CD4-positive, alpha-beta T cell treated with Interleukin-21 for 1 hour (primary cell): ENCODE measurements at places on chromosomes 3 and 15.
A peak's percentile ranks its signal among the peaks of the same experiment; 100 is the strongest.

DNA sequence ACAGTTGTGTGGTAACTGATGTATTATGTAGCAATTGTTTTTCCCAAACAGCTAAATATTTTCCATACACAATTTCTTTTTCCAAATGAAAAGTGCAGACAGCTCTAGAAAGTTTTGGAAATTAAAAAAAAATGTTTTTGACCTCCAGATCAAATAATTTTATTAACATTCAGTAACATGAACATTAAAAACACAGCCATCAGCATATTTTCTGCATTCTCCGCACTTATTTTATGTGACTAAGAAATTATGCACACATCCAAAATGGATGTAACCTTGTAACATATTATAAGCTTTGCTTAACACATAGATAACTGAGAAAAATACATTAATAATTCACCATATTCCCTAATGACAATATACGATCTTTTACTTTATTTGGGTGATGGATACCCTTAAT, 224.6 kb downstream of the VGLL3 start:
- no peak for DNase-seq

DNA sequence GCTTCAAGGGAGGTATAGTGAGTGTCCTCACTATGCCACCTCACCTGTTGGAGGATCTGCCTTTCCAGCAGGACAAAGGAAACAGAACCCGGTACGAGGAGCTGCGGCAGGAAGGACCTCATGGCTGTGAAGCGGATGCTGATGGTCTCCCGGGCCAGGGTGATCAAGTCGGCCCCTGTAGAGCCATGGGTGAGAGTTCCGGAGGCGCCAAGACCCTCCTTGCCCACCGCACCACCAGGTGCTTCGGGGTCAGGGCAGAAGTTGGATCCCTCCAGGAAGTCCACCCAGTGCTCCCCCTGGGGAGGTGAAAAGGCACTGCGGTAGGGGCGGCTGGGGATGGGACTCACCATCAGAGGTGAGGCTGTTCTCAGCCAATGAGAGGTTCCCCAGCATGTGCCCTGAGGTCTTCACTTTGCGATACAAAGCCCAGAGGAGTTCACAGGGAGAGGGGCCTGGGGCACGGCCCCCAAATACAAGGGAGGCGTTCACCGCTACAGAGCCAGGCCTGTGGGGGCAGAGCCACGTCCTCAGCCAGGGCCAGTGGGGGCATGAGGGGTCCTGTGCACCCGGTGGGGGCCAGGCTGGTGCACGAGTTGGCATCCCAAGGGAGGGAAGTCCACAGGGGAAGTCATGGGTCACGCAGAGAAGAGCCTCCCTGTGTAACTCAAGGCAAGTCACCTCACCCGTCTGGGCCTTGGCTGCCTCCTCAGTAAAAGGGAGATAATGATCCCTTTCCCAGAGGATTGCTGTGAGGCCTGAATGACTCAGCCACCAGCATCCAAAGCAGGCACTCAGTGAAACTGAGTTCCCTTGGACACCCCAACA, 27.7 kb downstream of the C15orf39 start:
- no peak for DNase-seq

- DNase-seq = no peak
Measured at GRCh38 chr15:64667736-64668161, 107.6 kb downstream of the RBPMS2 start.

- DNase-seq = no peak
Measured at GRCh38 chr15:55484917-55485672, 22.9 kb downstream of the DNAAF4 start.

- DNase-seq = no peak
Measured at GRCh38 chr3:174439331-174440252, 419.5 kb upstream of the NAALADL2 start.

DNA sequence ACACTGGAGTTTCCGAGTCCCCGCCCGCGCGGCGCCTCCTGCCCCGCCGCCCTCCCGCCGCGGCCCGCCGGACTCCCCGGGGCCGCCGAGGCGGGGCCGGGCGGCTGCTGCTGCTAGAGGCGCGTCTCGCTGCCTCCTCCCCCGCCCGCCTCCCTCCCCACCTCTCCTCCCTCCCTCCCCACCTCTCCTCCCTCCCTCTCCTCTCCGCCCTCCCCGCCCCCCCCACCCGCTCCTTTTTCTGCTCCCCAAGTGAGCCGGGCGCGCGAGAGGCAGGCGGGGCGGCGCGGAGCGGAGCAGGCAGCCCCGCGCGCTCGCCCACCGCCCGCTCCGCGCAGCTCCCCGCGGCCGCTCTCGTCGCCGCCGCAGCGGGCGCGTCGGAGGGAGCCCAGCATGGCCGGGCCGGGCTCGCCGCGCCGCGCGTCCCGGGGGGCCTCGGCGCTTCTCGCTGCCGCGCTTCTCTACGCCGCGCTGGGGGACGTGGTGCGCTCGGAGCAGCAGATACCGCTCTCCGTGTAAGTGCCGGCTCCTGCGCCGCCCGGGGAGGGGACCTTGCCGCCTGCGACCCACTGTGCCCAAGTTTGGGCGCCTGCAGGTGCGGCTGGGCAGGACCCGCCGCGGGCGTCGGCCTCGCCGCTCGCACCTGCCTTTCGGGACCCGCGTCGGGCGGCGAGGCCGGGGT, at the start of gene CACNA2D3:
Gene CACNA2D3, plus strand, starts transcription at position 229 of the 679 bp plus-strand sequence.
- no peak for DNase-seq

DNA sequence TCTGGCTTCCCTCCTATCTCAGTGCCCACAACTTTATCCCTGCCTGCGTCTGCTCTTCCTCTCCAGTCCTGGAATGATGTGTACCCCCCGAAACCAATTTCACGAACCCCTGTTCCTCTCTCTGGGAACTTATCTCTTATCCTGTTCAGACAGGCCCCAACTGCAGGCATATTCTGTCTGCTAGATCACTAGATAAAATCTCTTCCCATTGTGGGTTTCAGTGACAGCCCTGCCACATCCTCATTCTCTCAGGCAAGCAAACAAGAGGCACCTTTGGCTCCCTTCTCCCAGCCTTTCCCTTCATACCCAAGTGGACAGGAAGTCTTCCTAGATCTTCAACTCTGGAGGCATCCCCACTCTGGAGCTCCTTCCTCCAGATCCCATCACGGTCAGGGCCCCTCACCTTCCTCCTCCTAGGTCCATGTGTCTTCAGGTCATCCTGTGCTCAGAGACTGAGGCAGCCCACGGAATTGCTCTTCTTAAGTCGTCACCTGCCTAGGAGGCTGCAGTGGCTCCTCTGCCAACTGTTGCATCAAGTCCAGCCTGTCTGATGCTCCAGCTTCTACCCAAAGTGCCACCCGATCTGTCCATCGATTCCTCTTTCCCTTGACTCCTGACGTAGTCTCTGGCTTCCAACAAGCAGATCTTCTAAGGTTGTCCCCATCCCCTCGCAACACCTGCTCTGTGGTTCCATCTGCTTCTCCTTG, 190.8 kb downstream of the SLCO3A1 start:
- no peak for DNase-seq

- peak; percentile 68 for DNase-seq
Measured at GRCh38 chr15:68055224-68055705, 1.1 kb downstream of the PIAS1 start.

- DNase-seq = no peak
Measured at GRCh38 chr15:42145546-42146455, 10.6 kb downstream of the PLA2G4F start.

GRCh38 chr15:101320501-101321052, 25.5 kb upstream of the SNRPA1 start:
- DNase-seq = peak; percentile 70

DNA sequence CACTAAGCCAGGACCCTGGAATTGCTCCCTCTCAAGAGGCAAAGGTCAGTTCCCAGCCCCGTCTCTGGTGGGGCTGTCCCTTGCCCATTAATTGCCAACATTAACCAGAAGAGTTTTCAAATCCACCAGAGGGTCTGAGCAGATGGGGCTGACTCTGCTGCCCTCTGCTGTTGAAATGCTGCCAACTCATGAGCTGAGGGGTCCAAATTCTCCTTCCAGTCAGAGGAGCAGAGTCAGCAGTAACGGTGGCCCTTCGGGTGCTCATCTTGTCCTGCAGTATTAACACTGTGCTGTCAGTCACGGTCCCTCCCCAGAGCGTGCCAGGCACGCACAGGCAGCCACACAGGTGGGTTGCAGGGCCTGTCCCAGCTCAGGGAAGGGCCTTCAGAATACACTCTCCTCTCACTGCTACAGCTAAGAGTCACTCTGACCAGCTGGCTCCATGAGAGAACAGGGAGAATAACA, 10.7 kb upstream of the SPTBN5 start:
- DNase-seq = peak; percentile 79

DNA sequence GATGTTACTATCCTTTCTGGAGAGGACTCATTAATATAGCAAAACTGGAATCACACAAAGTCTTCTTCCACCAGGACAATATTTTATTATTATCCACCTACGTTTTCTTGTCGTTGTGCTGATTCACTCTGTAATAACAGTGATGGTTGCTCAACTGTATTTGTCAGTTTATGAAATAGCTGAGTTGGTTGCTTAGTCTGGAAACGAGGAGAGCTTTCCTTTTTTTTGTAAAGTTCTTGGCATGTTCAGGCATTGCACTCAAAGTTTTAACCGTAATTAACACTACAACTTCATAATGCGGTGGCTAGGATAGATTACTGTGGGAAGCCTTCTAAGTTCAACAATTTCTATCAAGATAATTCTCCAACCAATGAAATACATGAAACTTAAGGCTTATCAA, 131.2 kb downstream of the RAP2B start:
- DNase-seq = no peak

GRCh38 chr3:17775073-17775472, 32.6 kb upstream of the TBC1D5 start:
- DNase-seq = peak; percentile 4

DNA sequence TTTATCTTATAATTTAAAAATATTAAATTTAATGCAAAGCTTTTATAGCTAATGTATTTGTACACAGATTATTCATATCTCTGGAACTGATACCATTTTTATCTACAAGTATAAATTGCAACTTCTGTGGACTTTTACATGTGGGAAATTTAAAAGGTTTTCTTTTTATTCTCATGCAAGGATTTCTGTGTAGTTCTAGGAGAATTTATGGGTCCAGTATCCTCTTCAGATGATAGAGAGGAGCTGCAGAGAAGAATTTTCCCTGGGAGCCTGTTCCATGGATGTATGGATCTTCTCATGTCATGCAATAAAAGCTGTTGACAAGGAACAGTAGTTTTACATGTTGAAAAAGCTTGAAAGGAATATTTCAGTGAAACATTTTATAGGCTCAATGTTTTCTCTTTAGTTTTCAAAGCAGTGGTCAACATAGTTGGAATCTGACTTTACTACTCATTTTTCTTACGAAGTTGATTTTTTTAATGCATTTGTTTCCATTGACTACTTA, 119.7 kb downstream of the MCTP2 start:
- DNase-seq = no peak

GRCh38 chr15:73915082-73915481, 11.2 kb upstream of the LOXL1 start:
- no peak for DNase-seq

DNA sequence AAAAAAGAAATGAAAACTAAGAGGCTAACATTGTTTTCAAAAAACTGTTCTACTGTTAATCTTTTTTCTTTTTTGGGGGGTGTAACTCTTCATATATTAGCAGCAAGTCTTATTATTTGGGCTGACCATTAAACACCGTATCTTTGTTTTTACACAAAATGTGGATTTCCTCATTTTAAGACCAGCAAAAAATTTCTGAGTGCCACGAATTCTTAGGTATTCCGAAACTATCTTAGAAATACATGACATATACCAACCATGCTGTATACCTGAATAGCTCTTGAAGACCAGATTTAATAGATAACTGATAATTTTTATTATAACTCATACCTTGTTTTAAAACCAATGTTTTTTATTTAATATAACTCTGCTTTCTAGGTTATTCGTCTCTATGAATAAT, 620 bp upstream of the TTC23 start:
- no peak for DNase-seq

DNA sequence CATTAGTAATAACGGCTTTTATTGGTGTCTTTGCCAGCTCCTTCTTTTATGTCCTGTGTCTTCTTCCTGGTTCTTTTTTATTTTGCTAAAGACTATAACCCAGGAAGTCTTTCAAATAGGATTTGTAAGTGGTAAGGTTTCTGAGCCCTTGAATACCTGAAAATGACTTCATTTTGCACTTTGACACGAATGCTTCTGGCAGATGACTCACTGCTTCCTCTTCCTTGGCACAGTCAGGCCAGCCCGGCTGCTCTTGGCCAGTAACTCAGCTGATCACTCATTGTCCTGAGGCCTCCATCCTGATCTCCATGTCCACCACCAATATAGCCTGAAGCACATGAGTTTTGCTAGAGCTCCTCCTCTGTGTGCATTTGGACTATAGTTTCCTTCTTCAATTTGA, 48.7 kb upstream of the NR2E3 start:
- DNase-seq = no peak

DNA sequence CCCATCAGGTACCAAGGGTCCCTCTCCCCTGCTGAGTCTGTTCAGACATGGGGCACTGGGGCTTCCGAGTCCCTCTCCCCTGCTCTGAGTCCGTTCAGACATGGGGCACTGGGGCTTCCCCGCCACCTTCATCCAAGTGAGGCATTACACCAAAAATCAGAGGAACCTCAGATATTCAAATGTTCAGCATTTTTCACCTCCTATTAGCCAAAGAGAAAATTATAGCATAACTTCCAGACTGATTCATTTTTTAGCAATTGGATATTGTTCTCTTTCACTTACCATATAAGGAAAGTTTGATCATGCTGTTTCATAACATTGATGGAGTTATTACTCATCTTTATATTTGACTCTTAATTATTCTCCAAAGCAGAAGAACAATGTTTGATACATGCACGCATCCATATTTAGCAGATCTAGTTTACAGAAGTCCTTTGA, 213.9 kb downstream of the MTHFS start:
- DNase-seq = no peak

- DNase-seq = no peak
Measured at GRCh38 chr3:128343287-128344051, 123.2 kb downstream of the DNAJB8 start.

DNA sequence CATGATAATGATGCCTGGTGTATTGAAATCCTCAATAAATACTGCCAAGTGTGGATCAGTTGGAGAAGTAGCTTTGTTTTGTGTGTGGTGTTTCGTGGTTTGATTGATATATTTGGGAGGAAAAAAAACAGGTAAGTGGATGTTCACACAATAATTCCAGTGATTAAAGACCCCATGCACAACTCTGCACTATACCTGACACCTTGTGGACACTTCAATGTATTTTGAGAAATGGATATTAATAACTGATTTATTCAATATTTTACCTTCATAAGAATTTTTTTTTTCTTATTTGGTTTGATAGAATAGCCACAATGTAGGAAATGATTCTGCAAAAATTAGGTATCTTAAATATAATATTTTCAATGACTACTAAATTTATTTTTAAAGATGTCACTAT, 62.4 kb upstream of the PYDC2 start:
- DNase-seq = no peak

- DNase-seq = no peak
Measured at GRCh38 chr3:177977381-177978158, 558.7 kb upstream of the KCNMB2 start.

- DNase-seq = no peak
Measured at GRCh38 chr3:16180737-16181134, 6.3 kb downstream of the GALNT15 start.

GRCh38 chr3:72722930-72723726, 125.1 kb downstream of the SHQ1 start:
- DNase-seq = no peak

- DNase-seq = no peak
Measured at GRCh38 chr3:109702252-109702651, 364.9 kb upstream of the DPPA4 start.

- DNase-seq = no peak
Measured at GRCh38 chr3:122057671-122058070, 2.5 kb downstream of the CD86 start.

GRCh38 chr3:8773941-8774542, 4.6 kb upstream of the OXTR start:
- no peak for DNase-seq
